Caki2 (cell line): ENCODE measurements at places on chromosomes 6 and 20.

- no peak for DNase-seq
Observed at GRCh38 chr6:137269803-137270202, 50.6 kb upstream of the IFNGR1 start.

DNA sequence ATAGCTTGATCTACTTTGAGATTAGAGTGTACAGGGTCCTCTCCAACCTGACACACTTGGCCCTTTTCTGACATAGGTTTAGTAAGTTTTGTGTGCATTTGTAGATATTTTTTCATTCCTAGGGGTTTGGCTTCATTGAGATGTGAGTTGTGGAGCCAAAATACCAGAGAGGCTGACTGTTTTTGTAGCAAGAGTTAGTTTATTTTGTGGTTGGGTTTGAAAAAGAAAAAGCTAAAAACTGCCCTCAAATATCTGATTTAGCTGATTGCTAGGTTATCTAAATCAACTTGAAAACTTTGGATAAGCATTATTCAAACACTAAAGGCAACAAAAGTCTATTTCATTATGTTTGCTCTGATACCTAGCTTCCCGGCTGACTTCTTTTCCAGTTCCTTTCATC lies 164.7 kb upstream of the CENPW start:
- no peak for DNase-seq

GRCh38 chr6:92826633-92827032 lies 592.7 kb downstream of the EPHA7 start:
- DNase-seq, result no peak

GRCh38 chr6:36204068-36204753 lies 7.7 kb downstream of the BRPF3 start:
- no peak for DNase-seq

GRCh38 chr6:76326871-76327270 lies 254.4 kb upstream of the IMPG1 start:
- no peak for DNase-seq

- no peak for DNase-seq
Observed at GRCh38 chr6:153852034-153852433, 187.0 kb upstream of the OPRM1 start.

DNA sequence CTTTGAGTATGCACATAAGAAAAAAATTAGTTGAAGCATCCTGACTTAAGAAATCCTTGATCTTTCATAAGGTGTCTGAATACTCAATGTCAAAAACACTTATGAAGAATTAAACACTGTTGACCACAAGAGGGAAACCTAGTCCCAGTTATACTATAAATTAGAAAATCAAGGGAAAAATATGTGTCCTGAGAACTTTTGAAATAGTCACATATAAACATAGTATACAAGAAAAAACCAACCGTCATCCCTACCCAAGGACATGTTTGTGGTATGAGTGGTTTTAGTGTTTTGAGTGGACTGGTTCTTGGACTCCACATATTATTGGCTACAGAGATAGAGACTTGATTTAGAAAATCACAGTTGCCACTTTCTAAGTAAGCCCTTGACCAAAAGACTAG lies 7.6 kb upstream of the HLA-DRA start:
- peak; percentile 22 for DNase-seq
